ENCODE measurements at places on chromosomes 5 and 9.

DNA sequence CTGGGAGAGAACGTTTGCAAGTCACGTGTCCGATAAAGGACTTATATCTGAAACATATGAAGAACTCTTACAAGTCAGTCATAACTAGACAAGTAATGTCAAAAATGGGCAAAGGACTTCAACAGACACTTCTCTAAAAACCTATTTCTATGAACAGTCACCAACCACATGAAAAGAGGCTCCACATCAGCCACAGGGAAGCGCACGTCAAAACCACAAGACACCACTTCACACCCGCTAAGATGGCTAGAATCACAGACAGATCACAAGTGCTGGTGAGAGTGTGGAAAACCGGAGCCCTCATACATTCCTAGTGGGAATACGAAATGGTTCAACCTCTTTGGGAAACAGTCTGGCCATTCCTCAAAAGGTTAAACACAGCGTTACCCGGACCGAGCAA lies 11.5 kb upstream of the CARD9 start:
- no peak for DNase-seq

- DNase-seq, result no peak
These were observed 15.1 kb downstream of the SLC28A3 start for GRCh38 chr9:84325347-84325973.

DNA sequence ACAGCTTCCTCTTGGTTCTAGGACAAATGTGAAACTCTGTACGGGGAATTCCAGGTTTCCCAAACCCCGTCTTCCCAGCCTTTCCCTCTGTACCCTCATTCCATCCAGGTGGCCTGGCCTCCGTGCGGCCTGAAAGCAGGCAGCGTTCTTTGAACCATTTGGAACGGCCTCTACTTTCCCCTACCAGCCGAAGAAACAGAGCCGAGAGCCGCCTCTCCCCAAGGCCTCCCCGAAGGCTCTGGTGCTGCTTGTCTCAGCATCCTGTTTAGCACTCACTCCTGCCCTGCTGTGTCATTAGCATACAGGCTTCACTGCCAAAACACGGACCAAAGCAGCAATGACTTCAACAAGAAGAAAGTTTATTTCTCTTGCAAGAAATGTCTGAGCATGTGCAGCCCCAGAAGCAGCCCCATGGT lies 137.7 kb downstream of the HSD17B3 start:
- no peak for DNase-seq

DNA sequence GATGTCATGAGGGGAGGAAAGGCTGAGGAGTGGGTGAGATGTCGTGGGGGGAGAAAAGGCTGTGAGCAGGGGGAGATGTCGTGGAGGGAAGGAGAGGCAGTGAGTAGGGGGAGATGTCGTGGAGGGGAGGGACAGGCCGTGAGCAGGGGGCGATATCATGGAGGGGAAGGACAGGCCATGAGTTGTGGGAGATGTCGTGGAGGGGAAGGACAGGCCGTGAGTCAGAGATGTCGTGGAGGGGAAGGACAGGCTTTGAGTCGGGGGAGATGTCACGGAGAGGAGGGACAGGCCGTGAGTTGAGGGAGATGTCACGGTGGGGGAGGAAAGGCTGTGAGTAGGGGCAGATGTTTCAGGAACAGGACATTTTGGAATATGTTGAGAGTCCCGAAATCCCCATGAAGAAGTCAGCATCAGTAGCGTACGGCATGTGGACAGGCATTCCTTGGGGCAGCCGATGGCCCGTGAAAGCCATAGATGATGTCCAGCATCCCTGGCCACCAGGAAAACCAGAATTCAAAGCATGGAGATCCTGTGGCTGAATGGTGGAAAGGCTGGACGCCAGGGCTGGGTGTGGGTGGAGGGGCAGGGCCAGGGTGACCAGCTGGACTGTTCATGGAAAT lies 8.3 kb upstream of the SLC6A19 start:
- no peak for DNase-seq

DNA sequence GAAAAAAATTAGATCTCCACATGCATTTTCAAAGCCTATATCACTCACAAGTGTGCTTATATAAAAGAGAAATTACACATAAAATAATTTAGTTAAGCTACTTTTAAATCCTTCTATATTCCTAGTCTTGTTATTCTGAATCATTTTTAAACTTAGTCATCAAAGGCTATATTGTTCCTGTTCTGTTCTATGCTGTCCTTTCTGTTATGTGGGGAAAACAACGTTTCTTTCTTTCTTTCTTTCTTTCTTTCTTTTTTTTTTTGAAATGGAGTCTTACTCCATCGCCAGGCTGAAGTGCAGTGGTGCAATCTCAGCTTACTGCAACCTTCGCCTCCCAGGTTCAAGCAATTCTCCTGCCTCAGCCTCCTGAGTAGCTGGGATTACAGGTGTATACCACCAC lies 389.2 kb upstream of the FTMT start:
- DNase-seq, result no peak

DNA sequence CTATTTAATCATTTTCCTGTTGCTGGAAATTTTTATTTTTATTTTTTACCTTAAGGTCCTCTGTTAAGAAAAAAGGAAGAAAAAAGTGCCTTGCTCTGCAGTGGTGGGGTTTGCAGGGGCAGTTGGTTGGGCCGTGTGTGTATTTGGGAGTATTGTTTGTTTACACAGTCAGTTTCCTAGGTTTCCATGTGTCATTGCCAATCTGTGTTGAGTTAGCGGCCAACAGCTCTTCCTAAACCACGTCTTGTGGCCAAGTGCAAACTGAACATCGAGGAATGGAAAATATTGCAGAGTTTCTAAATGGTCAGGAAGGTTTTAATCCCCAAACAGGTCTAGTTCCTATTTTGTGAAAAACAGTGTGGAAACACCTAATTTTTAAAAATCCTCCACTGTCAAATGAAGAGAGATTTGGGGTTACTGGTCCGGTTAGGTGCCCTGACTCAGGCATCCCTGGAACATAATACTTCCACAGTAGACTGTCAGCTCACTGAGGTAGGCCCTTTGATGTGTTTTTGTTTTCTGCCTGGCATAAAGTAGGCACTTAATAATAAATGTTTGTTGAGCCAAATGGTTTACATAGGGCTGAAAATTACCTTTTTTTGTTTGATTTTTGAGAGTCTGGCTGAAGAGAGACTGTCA lies 37.0 kb downstream of the MAMDC2 start:
- DNase-seq, result peak; percentile 50

DNA sequence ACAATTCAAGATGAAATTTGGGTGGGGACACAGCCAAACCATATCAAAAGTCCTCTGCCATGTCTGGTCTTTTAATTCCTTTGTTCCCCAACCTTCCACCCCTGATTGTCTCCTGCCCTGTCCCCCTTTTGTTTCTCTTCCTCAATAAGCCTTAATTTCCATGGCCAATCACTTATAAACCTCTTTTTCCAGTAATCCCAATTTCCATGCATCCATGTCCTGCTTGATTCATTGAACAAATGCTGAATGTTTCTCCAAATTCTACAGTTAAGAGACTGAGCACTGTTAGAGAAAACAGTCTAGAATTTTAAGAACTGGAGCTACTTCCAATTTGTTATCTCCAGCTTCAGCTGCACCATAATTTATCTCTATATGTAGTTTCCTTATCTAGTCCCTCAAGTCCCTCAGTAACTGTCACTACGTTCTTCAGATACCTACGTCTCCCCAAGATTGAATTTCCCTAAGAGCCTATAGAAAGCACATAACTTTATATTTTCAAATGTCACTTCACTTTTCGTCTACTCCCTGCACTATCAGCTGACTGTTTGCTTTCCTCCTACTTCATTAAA lies 34.2 kb downstream of the TARS1 start:
- no peak for DNase-seq

GRCh38 chr5:74282490-74282889 lies 358.0 kb downstream of the ENC1 start:
- no peak for DNase-seq

- no peak for DNase-seq
These were observed 45.1 kb upstream of the ROR2 start for GRCh38 chr9:91995000-91995655.
